ENCODE measurements at places on chromosomes 3 and 15.

- DNase-seq: no peak
These were observed 779.7 kb upstream of the CFAP20DC start for GRCh38 chr3:59829527-59829926.

DNA sequence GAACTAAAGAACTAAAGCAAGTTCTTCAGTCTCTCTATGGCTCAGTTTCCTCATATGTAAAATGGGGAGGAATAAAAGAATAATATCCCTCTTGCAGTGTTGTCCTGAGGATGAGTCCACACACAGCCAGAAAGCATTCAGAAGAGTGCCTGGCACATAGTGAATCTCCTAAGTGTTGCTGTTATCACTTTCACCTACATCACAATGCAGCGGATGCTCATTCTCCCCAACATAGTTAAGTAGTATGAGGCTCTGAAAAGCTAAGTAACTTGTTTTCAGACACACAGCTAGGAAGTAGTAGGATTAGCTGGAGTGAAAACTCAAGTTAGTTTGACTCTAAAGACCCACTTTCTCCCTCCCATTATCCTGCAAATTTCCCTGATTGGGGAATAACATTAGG, 9.1 kb upstream of the USP3 start:
- DNase-seq: no peak

DNA sequence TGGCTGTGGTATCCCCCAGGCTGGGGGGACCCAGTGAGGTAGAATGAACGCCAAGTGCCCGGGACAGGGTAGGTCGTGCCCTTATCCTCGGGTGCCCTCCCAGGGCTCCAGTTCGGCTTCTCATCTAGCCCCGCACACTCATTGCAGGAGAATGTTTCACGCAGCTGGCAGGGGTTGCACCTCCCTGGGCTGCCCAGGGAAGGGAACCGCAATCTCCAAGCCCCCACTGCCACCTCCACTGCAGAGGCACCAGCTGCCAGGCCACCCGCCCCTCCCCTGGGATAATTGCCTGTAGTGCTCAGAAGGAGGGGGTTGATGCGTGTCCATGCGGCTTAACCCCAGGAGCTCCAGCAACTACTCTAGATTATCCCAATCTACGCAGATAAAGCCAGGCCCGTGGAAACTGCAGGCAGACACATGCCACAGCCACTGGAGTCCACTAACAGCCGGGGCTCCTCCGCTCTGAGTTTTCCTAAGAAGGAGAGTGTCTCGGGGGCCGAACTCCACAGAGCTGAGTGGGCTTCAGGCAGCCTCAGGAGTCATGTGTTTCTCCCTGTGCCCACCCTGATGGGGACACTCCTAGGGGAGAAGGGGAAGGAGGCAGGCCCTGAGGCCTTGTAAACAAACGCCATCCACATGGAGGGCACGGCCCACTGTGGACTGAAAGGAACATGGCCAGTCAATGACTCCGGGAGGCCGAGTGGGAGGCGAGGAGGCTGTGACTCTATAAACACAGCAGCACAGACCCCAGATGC, 137.2 kb upstream of the IQSEC1 start:
- DNase-seq: no peak

GRCh38 chr15:101035611-101036010, 116.5 kb downstream of the LRRK1 start:
- DNase-seq: no peak
